ENCODE measurements at places on chromosomes 2 and 18.
A peak's percentile ranks its signal among the peaks of the same experiment; 100 is the strongest.

- DNase-seq: no peak
These were observed 96.8 kb downstream of the POLE4 start for GRCh38 chr2:75055142-75055819.

DNA sequence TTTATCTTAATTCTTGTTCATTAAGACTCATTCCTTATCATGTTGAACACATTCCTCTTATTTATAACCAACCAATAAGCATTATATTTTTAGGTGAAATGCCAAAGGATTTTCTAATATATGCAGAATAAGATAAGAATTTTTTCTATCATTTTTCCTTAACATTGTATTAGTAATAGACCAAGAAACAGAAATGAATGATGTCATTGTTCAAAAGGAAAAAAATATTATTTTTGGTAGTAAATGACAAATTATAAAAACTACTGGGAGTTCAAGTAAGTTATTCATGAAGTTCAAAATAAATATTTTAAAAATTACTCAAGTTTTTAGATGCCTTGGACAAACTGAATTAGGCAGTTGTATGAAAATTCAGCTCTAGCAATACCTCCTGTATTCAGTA, 25.5 kb downstream of the DCAF17 start:
- no peak for DNase-seq

- DNase-seq: no peak
These were observed 80.4 kb upstream of the CD226 start for GRCh38 chr18:70028084-70028483.

DNA sequence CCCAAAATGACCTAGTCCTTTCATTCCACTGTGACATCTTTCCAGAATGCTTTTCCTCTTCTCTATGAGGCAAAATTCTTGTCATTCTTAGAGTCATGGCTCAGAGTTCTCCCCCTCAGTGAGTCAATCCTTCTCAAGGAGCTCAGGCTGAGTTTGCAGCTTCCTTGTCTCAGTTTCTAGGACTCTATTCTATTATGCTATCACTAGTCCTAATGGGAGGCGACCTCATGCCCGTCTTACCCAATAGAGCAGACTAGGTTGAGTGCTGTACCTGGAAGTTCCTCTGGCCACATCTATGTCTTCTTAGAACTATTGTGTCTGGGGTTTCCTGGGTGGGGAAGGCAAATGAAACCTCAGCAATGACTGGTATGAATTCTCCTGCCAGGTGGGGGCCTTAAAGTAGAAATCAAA, 51.5 kb downstream of the HAUS1 start:
- no peak for DNase-seq

DNA sequence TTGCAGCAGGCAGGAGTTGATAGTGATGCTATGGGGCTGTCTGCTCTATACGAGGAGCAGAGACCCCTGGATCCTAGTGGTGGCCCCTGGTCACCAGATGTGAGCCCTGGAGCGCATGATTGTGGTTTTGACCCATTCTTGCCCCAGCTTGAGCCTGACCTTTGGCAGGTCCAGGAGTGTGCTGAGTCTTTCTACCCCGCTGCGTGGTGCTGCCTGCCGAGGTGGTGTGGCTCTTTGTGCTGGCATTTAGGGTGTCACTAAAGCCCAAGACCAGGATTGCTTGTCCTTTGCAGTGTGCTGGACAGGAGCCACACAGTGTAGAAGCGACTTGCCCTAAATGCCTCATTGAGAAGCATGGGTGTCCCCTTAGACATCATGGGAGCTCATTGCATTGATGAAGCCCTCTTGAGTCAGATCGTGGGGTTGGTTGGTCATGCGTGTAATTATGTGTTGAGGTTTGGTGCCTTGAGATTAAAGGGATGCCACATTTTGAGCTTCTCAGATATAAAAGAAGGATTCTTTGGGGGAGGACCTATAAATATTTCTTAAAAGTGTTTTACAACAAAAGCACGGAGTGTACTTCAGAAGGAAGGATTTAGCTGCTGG, 88.3 kb downstream of the AGAP1 start:
- DNase-seq: no peak

GRCh38 chr2:98759338-98759737, 28.4 kb upstream of the MGAT4A start:
- no peak for DNase-seq

GRCh38 chr2:16394072-16394985, 271.3 kb downstream of the CYRIA start:
- no peak for DNase-seq

DNA sequence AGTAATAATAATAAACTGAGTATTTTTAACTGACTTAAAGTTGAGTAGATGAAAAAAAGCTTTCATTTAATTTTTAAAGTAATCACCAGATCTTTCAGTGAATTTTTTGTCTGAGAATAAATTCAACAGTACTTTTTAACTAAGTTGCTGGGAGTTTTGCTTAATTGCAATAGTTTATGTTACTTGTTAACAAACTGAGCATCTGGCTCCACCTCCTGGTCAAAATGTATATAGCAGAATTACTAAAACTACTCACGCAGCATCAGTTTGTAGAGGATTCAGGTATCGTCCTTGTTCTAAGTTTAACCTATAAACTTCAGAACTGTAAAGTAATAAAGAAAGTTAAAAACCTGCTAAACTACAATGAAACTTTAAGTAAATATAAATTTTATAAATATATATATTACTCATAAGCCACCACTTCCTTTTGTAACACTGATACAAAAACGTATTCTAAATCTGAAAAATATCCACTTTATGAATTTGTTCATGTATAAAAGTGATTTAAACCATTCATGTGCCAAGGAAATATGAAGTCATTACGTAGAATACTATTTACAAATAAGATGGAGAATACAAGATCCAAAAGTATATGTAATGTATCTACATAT, 21.3 kb downstream of the NOL10 start:
- peak; percentile 50 for DNase-seq

- DNase-seq: no peak
These were observed 114.8 kb downstream of the ATL2 start for GRCh38 chr2:38262069-38262871.

Data from smooth muscle cell of the brain vasculature (primary cell).